Stimulated activated naive CD8-positive, alpha-beta T cell treated with anti-CD3 and anti-CD28 coated beads, Interleukin-15, amount 100 ng/mL, for 72 hours (primary cell): ENCODE measurements at places on chromosomes 3 and 15.

GRCh38 chr15:90986790-90987507, 7.4 kb downstream of the PRC1 start:
- no peak for DNase-seq

- DNase-seq = no peak
Measured at GRCh38 chr3:169432708-169433432, 230.6 kb downstream of the MECOM start.

DNA sequence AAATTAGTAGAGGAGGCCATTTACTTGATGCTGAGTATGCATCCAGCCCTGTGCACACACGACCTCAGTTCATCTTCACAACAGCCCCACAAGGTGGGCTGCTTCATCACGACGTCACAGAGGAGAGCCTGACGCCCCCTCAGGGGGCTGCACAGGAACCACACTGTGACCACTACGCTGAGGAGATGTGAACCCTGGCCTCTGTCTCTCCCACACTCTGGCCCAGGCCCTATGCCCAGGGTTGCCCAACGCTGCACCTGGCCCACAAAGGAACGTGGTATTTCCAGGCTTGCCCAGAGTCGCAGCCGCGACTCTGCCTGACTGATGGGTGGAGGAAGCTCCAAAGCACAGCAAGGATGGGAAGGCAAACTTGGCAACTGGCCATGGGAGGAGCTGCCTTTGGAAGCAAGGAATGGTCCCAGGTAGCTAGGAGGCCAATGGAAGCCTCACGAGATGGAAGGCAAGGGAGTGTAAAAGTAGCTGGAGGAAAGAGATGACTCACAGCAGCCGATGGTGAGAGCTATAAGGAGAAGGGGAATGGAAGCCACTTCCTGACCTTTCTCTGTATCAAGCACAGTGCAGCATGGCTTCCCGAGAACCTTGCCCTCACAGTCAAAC, 226.0 kb downstream of the KLF13 start:
- no peak for DNase-seq

DNA sequence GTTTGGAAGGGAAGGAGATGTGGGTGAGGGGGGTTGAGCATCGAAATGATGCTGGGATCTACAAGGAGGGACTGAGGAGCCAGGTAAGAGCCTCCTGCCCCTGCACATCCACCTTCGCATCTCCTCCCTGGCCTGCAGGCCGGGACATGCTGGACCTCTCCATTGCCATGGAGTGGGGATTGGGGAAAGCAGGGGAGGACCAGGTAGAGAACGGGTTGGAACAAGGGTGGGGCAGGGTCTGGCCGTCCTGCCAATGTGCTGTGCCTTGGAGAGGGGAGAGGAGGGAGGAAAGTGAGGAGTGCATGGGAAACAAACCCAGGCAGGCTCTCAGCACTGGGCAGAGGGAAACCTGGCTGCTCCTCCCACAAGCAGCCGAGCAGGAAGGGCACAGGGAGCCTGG, 10.6 kb downstream of the PLA2G4B start:
- no peak for DNase-seq

- no peak for DNase-seq
Measured at GRCh38 chr3:190554197-190554596, 40.3 kb downstream of the IL1RAP start.

- DNase-seq = no peak
Measured at GRCh38 chr3:173622166-173622565, 224.6 kb downstream of the NLGN1 start.

- no peak for DNase-seq
Measured at GRCh38 chr15:31320022-31320421, 6.6 kb upstream of the KLF13 start.

DNA sequence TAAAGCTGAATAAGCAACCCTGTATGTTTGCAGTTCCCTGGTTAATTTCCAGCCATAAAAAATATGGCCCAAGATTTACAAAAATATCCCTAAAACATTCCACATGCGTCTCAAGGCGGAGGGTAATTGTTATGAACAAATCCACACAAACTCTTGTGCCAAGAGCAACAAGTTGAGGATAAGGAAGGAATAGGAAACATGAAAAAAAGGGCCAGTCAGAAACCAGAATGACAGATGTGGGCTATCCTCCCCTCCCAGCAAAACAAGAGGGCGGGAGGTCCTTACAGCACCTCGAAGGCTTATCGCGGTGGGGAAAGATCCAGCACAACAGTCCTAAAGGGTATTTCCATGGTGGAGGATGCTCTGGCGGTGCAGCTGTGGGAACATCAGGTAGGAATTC, 155.6 kb upstream of the HES1 start:
- DNase-seq = no peak

DNA sequence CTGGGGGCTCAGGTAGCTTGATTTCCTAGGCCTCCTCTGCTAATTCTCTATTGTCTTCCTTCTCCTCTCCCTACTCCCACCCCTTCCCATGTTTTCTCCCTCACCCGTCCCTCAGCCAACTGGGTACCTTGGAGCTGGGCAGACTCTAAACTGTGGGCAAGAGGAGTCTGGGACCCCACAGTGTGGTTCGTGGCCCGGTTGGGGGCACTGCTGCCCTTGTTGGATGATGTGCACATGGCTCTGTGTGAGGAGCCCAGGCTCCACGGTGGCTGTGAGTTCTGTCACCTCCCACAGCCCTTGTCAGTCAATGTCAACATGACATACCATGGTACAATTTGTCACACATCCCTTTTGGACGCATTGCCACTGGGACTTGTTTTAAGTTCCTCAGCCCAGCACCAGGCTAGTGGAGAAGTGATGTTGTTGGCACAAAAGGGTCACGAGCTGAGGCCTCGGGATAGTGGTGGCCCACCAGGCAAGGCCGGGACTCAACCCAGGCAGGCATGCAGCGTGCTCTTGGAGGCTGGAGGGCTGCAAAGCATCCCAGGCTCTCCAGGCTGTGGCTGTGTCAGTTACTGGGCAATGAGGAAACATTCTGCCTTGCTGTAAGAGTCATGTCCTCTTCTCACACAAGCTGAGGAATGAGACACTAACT, 142.3 kb downstream of the TLE3 start:
- DNase-seq = no peak

- DNase-seq = no peak
Measured at GRCh38 chr3:49346797-49347251, 7.0 kb upstream of the USP4 start.

DNA sequence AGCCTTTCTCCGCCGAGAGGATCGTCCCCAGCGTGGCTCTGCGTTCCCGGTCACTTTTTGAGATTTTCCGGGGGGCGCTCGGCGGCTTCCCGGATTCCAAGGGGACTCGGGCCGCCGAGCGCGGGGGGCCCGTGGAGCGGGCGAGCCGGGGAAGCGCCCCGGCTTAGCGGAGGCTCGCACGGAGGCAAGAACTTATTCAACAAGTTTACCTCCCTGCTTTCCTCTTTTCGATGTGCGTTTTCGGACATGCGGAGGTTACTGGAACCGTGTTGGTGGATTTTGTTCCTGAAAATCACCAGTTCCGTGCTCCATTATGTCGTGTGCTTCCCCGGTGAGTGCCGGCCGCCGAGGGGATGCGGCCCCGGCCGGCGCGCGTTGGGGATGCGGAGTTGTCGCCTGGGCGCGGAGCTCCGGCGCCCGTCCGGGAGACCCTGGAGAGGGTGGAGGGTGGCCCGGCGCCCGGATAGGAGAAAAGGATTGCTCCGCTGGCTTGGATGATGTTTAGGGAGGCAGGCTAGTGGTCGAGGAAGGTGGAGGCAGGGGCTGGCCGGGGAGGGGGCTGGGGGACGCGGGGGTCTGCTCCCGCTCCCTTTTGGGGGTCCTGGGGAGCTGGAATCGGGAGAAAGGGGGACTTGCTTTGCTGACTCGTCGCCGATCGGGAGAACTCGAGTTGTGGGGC, 810 bp downstream of the PTPRG start:
- peak; percentile 36 for DNase-seq

GRCh38 chr3:186988806-186989205, 58.5 kb downstream of the ST6GAL1 start:
- DNase-seq = no peak

- DNase-seq = no peak
Measured at GRCh38 chr3:32856901-32857507, 39.2 kb downstream of the TRIM71 start.

DNA sequence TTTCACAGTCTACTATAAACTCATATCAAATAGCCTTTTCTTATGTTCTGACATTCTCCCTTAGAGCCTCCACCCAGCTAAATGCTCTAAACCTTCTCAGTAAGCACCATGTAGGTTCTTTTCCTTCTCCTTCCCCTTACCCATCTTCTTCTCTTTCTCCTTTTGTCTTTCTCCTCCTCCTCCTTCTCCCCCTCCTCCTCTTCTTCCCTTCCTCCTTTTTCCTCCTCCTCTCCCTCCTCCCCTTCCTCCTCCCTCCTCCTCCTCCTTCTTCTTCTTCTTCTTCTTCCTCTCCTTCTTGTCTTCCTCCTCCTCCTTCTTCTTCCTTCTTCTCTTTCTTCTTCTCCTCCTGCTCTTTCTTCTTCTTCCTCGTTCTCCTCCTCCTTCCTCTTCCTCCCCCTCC, 85.2 kb upstream of the KCNAB1 start:
- no peak for DNase-seq

DNA sequence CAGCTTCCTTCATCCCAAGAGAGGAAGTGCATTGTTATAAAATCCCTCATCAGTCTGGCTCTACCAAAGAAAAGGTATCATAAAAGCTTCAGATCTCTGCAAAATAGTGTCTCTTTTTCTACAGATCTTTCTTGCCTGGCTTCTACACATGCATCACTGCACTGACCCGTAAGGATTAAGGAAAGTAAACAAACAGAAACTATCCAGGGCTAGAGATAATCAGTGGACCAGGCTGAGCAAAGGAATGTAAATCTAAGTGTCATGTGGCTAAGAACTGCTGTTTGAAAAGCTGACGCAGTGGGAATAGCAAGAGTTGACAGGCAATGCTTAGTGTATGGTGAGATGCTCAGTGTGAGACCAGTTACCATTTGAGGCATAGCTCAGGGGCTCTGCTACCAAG, 339.7 kb downstream of the IL5RA start:
- DNase-seq = no peak

- DNase-seq = no peak
Measured at GRCh38 chr3:193548406-193548805, 6.3 kb downstream of the ATP13A4 start.

GRCh38 chr3:46566040-46566641, at the start of gene LRRC2:
LRRC2 (minus strand) TSS chr3:46566302; CDS start chr3:46551591, 14,711 bp downstream.
- peak; percentile 25 for DNase-seq

DNA sequence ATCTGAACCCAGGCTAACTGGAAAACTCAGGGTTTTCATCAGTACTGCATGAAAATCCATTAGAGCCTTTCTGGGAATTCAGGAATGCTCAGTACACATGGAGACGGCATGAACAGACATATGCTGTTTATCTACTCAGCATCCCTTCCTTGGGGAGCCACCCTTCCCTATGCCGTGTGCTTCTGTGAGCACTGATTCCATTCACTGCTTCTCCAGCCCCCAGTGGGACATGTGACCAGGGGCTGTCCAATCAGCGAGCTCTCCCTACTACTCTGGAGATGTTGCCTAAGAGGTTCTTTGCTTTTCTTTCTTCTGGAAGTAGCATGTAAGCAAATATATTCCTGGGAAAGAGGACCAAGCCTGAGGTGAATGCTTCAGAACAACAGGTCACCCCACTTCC, 5.6 kb upstream of the PCOLCE2 start:
- no peak for DNase-seq

DNA sequence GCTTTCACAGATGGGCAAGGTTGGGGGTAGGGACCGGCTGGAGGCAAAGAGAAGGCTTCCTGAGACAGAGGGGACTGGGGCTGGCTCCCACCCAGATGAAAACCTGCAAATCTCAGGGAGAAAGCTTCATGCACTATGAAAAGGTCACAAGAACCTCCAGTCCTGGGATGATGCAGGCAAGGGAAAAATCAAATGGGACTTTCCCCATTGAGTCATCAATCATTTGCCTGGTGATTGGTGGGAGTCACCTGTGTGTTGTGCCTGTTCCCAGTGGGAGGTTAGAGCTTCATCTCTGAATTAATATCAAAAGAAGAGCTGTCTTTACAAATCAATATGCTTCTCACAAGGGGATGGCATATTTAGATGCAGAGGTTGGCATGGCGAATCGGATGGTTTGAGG, 49.9 kb downstream of the CACNA1D start:
- no peak for DNase-seq

DNA sequence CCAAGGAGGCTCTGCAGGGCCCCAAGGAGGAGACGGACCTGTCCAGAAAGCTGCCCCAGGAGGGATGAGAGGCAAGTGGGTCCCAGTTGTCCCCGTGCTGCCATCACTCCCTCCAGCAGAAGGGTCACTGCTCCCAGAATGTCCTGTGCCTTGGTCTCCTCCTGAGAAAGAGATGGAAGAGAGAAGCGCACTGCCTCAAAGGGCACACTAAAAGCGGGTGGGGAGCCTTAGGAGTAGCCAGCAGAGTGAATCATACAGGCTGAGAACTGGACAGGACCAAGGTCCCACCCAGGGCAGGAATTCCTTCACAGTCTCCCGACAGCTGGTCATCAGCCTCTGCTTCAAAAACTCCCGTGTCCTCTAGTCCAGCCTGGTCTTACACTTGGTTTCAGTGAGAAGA, 4.6 kb downstream of the THPO start:
- no peak for DNase-seq

- DNase-seq = no peak
Measured at GRCh38 chr15:69643476-69643875, 190.9 kb downstream of the RPLP1 start.

GRCh38 chr3:114093596-114093995, 37.1 kb downstream of the QTRT2 start:
- DNase-seq = no peak

DNA sequence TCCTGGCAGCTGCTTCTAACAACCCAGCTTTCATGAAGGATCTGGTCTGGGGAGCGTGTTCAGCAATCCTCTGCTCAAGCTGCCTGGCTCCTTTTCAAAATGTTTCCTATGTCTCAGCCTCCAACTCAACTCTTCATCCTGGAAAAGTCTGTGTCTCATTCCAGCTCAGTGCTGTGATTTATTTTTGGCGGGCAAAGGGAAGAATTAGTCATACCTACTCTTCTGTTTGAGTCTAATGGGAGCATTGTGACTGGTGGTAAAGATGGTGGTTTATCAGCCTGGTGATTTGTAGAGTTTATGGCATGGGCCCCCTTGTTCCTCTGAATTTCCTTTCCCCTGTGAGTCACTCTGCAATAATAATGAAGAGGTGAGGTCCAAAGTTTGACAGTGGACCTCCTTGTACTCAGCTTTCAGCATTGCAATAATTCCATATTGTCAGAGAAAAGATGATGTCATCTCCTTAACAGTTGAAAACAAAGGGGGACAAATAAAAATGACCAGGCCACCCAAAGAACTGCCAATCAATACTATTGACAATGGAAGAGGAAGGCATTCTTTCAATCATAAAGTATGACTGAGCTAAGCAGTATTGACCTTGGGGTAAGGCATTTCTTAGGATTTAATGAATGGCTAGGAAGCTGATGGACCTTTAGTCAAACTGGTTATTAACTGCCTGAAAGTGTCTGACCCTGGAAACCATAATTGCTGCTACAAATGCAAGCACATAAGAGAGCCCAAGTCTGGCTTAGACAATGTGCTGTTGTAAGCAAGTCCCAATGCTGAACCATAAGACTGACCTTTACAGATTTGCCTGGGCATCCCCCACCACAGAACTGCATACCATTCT, 204.7 kb upstream of the MCTP2 start:
- DNase-seq = no peak
